ENCODE measurements at places on chromosomes 2 and 18.
A peak's percentile ranks its signal among the peaks of the same experiment; 100 is the strongest.

- no peak for DNase-seq
These were observed 50.6 kb downstream of the PMAIP1 start for GRCh38 chr18:59950215-59950944.

DNA sequence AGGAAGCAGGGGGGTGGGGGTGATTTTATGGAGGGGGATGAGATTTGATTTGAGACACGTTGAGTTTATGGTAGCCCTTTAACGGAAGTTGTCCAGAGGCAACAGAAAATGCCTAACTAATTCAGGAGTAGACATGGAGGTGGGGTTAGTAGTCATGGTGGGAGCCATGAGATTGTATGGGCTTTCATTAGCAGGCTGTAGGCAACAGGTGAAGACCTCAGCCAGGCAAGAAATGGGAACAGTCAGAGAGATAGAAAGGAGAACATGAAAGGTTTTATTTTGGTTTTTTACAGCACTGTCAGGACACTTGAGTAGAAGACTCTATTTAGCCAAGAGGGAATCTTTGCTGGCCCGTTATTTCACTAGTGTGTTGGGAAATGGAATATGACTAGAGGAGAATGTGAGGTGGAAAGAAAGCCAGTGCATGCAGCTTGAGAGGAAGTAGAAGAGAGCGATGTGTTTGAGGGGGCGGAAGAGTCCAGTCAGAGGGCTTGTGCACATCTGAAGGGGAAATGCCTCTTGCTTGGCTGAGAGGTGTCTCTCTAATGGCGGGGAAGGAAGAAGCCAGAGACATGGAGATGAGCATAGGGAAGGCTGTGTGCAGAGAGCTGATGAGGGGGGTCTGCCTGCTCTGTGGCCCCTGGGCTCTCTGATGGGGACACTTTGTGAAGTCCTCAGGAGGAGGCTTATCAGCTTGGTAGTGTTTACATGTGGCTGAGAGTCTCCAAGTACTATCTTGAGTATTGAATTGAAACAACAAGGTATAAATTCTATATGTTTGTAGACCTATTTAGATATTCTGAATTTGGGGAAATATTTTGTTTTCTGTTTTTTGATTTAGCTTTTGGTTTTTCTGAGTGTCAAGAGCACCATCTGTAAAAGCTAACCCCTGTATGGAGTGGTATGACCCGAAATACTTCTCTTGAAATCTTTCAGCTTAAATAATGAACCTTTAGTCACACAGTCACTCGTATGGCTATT is 66.9 kb upstream of the ITM2C start:
- DNase-seq: no peak

DNA sequence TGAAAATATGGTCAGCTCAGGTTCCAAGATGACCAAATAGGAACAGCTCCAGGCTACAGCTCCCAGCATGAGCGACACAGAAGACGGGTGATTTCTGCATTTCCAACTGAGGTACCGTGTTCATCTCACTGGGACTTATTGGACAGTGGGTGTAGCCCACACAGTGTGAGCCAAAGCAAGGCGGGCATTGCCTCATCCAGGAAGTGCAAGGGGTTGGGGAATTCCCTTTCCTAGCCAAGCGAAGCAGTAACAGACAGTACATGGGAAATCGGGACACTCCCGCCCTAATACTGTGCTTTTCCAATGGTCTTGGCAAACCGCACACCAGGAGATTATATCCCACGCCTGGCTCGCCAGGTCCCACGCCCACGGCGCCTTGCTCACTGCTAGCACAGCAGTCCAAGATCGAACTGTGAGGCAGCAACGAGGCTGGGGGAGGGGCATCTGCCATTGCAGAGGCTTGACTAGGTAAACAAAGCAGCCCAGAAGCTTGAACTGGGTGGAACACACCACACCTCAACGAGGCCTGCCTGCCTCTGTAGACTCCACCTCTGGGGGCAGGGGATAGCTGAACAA is 57.5 kb downstream of the WDPCP start:
- DNase-seq: no peak

GRCh38 chr2:70753031-70753430 is 15.0 kb downstream of the ADD2 start:
- no peak for DNase-seq

- DNase-seq: no peak
These were observed 112.2 kb upstream of the EPAS1 start for GRCh38 chr2:46184794-46185583.

GRCh38 chr2:5070257-5070656 is 621.9 kb upstream of the SOX11 start:
- no peak for DNase-seq

- DNase-seq: peak; percentile 46
These were observed 41.8 kb downstream of the TGFBRAP1 start for GRCh38 chr2:105287692-105288091.

DNA sequence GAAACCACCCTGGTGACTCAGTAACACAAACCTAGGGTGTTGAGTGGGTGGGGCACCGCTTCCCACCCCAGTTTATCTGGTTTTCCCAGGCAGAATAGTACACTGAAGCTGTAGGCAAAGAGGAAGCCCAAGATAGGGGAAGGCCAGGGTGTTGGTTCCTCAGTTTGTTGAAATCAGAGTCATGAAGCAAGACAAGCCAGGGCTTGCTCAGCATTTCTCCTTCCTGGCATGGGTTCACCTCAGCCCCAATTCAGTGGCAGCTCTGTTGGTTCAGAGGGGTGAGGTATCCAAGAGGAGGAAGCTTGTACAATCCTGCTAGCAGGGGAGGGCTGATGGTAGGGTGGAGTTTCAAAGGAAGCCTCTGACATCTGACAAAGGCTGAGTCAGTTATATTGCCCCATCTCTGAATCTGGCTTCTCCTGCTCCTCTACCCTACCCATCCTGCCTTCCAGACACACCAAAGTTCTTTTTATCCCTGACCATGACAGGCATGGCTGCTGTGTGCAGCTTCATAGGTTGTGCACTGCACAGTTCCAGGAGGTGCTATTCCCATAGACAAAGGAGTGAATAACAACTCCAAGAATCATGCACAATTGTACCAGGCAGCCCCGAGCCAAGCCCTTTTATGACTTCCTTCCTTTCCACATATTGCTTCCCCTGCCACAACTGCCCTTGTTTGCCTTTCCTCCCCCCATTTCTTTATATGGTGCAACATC is 24.9 kb upstream of the RAB10 start:
- DNase-seq: peak; percentile 79

- DNase-seq: no peak
These were observed 797 bp downstream of the TTC32 start for GRCh38 chr2:19900931-19901441.

GRCh38 chr2:74911061-74911460 is 47.4 kb upstream of the POLE4 start:
- no peak for DNase-seq

GRCh38 chr2:207896525-207897285 is 127.0 kb upstream of the FZD5 start:
- DNase-seq: no peak

DNA sequence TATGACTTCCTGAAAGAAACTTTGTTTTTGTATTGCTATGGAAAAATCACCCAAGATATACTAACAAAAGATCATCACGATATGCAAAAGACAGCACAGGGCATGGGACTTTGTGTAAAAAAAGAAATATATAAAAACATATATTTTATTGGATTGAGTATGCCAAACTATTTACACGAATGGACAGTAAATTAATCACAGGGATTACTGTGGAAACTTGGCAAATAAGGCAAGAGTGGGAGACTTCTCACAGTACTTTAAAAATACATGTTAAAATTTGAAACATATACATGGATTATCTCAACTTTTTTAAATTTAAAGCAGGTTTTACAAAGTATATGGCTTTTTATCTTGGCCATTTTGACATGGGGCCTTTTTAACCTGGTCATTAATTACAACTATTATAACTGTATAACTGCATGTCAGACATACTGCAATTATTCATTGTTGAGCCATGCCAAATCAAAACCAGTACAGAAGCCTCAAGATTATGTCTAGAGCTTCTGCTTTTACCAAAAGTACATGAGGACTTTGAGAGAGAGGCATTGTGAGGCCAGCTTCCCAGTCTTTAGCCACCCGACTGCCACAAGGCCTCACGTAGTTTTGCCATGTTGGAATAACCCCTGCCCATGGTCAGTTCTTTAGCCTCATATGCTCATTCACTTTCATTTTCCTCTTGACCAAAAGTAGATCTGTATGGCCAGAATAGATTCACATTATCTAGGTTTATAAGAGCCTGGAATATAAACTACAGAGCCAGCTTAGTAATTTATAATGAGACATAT is 419.8 kb downstream of the SETBP1 start:
- DNase-seq: no peak

DNA sequence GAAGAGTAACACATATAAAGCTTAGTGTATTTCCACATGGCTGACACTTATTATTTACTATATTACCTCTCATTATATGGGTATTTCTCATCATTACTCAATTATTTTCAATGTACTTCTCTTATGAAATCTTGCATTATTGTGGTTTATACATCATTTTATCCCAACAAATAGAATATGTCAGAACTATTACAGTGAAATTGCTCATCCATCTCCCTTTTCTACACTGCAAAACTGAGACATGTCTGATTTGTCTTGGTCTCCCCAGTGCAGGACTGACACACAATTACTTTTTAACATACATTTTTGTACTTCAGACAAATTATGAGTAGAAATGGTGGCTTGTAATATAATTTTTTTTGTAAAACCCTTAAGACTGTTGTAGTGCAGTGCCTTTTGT is 600.9 kb downstream of the PLCL1 start:
- DNase-seq: no peak

- DNase-seq: peak; percentile 24
These were observed 129.5 kb downstream of the RND3 start for GRCh38 chr2:150357770-150358467.

DNA sequence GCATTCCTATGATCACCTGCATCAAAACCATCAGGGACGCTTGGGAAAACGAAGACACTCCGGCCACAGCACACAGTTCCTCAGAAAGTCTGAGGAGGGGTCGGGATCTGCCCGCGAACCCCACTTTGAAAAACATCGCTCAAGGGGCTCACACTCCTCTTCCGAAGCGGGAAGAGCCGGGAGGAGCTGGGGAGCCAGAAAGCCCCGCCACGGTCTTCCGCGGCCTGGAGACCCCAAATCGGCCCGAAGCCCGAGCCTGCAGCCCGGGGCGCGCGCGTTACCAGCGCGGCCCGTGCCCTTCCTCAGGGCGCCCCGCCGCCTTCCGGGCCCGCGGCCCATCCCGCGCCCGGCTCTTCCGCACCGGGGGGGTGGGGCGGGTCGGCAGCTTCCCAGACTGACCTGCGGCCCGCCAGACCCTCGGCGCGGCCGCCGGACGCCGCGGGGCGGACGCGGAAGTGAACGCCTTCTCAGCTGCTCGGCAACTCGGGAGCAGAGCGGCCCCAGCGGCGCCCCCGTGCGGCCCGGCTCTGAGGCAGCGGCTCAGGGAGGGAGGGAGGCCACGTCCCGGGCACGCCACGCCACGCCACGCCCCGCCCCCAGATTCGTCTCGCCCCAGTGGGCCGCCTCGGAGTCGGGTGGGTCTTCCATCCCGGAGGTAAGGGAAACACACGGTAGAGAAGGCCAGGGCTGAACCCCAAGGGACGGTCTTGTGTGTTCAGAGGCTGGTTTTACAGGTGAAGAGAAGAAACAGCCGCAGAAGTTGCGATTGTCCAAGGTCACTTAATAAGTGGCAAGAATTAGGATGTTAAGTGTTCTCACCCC is at the start of gene KCTD18:
Gene KCTD18, minus strand, starts transcription at position 457 of the 822 bp plus-strand sequence. CDS start 3,052 bp downstream, outside the sequence.
- DNase-seq: peak; percentile 95

Measured in hepatocyte (in vitro differentiated cells).